ENCODE measurements at places on chromosomes 1 and 21. TPM values are rescaled to one million over a fixed set of nuclear protein-coding genes. Genes with fewer than 3 reads are reported as not detected.

- no peaks in the 10 kb centered on the region for H3K36me3 ChIP-seq
- no peak for DNase-seq
- H3K27me3 ChIP-seq, result no peaks in the 10 kb centered on the region
- no peak overlapping the region for H3K27ac ChIP-seq
- H3K4me1 ChIP-seq, result peaks cover 2% of the 10 kb centered on the region
- no peak overlapping the region for H3K4me3 ChIP-seq
Measured at GRCh38 chr21:15141261-15141970, 76.6 kb upstream of the NRIP1 start.

GRCh38 chr1:201365251-201365650 is 12.2 kb downstream of the TNNT2 start:
- H3K4me1 ChIP-seq, result no peaks in the 10 kb centered on the region
- H3K27me3 ChIP-seq, result no peaks in the 10 kb centered on the region
- no peak overlapping the region for H3K4me3 ChIP-seq
- H3K36me3 ChIP-seq, result no peaks in the 10 kb centered on the region
- H3K27ac ChIP-seq, result no peak overlapping the region

- H3K27ac ChIP-seq, result no peak overlapping the region
- no peaks in the 10 kb centered on the region for H3K27me3 ChIP-seq
- H3K4me3 ChIP-seq, result no peak overlapping the region
- no peak for DNase-seq
- H3K4me1 ChIP-seq, result no peaks in the 10 kb centered on the region
- H3K36me3 ChIP-seq, result no peaks in the 10 kb centered on the region
Measured at GRCh38 chr1:30106125-30106524, 617.3 kb downstream of the MATN1 start.

DNA sequence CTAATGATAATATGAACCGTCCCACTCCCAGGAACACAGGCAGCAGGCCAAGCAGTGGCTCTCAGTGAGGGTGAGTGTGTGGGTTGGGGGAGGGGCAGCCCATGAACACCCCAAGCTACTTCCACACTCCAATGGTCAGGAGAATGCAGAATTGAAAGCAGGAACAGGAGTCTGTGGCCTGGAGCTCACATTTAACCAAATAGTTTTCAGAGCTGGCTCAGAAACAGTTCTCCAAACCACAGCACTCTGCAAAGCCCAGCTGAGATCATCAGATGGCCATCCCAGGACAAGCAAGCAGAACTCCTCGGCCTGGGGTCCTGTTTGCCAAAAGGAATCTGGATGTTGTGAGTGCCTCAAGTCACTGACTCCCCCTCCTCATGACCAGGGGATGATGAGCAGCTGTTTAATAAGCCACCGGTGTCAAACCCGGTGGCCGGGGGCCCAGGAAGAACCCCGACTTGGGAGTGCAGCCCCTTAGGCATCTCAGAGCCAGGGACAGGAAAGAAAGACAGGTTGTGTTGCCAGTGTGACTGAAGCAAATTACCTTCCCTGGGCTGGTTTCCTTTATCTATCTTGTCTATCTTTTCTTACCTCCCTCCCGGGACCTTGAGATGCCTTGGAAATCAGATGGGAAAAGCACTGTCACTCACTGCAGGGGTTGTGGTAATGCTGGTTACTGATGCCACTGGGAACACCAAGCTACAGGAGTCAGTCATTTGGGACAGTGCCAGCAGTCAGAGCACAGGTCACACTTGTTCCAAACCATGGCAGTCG is 20.4 kb downstream of the DEGS1 start:
- H3K4me1 ChIP-seq, result peaks cover 4% of the 10 kb centered on the region
- H3K27me3 ChIP-seq, result no peaks in the 10 kb centered on the region
- no peak overlapping the region for H3K27ac ChIP-seq
- no peak overlapping the region for H3K4me3 ChIP-seq

DNA sequence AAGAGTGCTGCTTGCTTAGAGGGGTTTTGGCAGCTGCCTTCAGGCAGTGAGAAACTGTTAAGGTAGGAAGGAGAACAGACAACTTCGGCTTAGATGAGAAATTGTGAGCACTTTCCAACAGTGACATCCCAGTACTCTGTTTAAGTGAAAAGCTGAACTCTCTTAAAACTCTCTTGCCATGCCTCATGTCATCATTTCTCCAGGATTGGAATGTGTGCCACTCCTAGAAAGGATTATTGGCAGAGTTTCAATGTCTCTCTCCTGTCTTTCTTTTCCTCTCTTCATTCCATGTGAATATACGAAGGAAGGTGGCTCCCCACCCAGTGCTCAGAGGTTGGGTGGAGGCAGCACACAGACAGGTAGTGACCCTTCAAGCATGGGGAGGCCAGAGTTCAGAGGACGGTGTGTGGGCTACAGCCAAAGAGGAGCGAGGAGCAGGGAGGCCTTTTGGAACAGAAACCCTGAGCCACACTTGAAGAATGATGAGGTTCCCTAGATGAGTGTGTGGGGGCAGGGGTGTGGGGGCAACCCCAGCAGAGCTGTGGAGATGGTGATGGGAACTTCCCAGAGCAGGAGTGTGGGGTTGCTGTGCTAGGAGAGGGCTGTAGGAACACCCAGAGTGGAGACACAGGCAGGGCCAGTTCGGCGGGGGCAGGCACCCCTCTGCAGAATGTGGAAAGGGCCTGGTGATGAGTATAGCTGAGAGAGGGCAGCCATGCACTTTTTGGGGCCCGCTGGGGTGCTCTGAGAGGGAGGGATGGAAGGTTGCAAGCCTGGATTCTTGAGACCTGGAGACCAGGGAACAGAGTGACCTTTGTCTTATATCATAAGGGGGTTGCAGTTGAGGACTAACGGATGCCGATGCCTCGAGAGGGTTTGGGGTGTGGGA is 58.8 kb downstream of the GALNT2 start:
- H3K27ac ChIP-seq, result no peak overlapping the region
- H3K4me3 ChIP-seq, result no peak overlapping the region
- peaks cover 21% of the 10 kb centered on the region for H3K4me1 ChIP-seq
- no peaks in the 10 kb centered on the region for H3K27me3 ChIP-seq
- no peak for DNase-seq

DNA sequence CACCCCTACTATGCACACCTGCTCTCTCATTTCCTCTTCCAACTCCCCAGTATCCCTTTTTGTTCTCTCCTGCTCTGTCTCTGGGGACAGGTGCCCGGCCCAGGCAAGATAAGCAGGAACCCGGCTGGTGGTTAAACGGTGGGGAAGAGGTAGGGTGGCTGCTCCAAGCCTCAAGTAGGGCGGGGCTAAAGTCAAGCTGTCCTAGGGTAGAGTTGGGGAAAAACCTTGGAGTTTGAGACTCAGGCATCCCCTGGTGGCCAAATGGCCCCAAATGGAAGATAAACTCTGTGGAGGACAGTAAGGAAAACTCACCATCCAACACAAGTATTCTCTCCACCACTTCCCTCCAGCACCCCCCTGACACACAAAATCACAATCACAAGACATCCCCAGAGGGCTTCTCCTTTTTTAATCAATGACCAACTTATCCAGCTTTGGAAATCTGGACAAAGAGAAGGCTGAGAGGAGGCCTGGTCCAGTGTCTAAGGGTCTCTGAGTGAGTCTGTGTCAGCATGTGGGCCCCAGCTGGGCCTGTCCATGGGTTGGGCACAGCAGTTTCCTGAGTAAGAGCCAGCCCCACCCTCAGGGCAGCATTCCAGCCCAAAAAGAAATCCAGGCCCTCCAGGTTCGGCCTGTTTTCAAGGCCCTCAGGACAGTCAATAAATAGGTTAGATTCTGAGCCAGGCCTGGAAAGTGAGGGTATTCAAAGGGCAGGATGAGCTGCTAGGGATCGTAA is 9.8 kb downstream of the POMGNT1 start:
- no peaks in the 10 kb centered on the region for H3K36me3 ChIP-seq
- H3K4me1 ChIP-seq, result peaks cover 2% of the 10 kb centered on the region
- no peak overlapping the region for H3K4me3 ChIP-seq

- no peaks in the 10 kb centered on the region for H3K36me3 ChIP-seq
- no peaks in the 10 kb centered on the region for H3K4me1 ChIP-seq
- no peak overlapping the region for H3K4me3 ChIP-seq
- no peak overlapping the region for H3K27ac ChIP-seq
- no peak for DNase-seq
Measured at GRCh38 chr1:240138867-240139266, 47.2 kb downstream of the FMN2 start.

- DNase-seq, result no peak
- no peak overlapping the region for H3K4me3 ChIP-seq
- no peaks in the 10 kb centered on the region for H3K36me3 ChIP-seq
- no peaks in the 10 kb centered on the region for H3K27me3 ChIP-seq
- H3K27ac ChIP-seq, result no peak overlapping the region
Measured at GRCh38 chr1:186155594-186155993, 219.5 kb downstream of the TPR start.

- H3K4me1 ChIP-seq, result no peaks in the 10 kb centered on the region
- H3K4me3 ChIP-seq, result no peak overlapping the region
- H3K36me3 ChIP-seq, result no peaks in the 10 kb centered on the region
- H3K27me3 ChIP-seq, result no peaks in the 10 kb centered on the region
- no peak overlapping the region for H3K27ac ChIP-seq
Measured at GRCh38 chr1:52862666-52863458, 20.3 kb downstream of the ZYG11A start.

OR2T11 gene
- total RNA-seq, result 0.11 TPM

NECTIN4 gene
- total RNA-seq, result 0.26 TPM

GPR25 gene
- total RNA-seq, result not detected

ERG gene
- total RNA-seq, result 15.7 TPM

SERPINC1 gene
- total RNA-seq, result not detected

GNAT2 gene
- total RNA-seq, result not detected

SLC45A3 gene
- 9.5 TPM for total RNA-seq

SPRR2E gene
- total RNA-seq, result 1.3 TPM

GREM2 gene
- total RNA-seq, result 6.0 TPM

FCRL6 gene
- 0.17 TPM for total RNA-seq

ZNF669 gene
- total RNA-seq, result 7.2 TPM
